ENCODE measurements at places on chromosomes 11 and 22.

DNA sequence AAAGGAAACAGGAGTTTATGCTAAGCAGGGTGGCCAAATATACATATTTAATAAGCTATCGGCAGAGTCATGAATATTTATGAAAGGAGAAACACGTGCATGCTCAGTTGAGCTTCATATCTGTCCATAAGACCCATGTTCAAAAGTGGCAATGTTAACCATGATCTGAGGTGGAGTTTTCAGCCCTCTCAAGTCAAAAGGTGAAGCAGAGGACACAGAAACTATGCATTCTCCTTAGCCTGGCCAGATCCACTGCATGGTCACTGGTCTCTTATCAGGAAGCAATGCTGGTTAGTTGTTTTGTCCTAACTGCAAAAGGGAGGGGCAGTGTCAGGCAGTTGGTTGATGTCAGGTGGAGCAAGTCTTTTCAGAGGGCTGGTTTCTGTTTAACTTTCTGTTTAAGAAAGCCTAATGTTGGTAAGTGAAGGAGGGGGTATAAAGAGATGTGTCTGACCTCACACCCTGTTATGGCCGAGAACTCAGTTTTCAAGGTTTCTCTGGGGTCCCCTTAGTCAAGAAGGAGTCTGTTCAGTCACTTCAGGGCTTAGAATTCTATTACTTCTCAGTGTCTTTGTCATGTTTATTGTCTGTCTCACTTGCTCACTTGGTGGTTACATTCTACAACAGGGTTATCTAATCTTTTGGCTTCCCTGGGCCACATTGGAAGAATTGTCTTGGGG, 5.5 kb upstream of the SELENOH start:
- H3K27me3 ChIP-seq = no peaks in the 10 kb centered on the region
- no peak for DNase-seq
- no peaks in the 10 kb centered on the region for H3K4me1 ChIP-seq
- no peak overlapping the region for H3K27ac ChIP-seq
- H3K4me3 ChIP-seq = no peak overlapping the region

DNA sequence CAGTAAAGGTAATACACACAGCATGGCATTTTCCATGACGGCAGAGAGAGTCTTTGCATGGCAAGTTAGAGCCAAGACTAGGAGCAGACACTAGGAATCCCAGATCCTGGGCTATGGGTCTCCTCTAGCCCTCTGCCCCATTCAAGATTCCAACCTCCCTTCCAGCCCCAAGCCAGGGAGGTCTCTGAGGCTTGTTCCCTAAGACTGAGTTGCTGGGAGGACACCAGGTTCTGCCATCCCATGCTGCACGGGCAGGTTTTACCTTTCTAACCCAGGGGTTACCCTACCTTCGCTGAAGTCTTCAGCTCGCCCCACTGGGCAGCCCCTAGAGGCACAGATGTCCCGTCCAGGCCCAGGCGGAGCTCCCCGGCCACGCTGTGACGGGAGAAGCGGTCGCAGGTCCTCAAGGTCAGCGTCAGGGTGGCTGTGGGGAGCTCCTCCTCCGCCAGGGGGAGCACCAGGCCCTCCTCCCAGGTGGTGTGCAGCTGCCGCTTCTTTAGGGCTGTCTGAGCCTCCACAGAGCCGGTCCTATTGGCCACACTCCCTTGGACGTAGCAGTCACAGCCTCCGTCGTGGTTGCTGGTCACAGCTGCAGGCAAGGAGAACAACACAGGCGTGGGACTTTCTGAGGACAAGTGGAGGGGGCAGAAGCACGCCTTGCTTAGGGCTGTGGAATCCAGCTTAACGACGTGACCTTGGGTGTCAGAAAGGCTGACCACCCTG, 33.8 kb downstream of the SYT13 start:
- no peaks in the 10 kb centered on the region for H3K27me3 ChIP-seq
- no peak overlapping the region for H3K27ac ChIP-seq
- no peaks in the 10 kb centered on the region for H3K36me3 ChIP-seq
- DNase-seq = peak; percentile 54
- peaks cover 9% of the 10 kb centered on the region for H3K4me1 ChIP-seq
- no peak overlapping the region for H3K4me3 ChIP-seq

- H3K27me3 ChIP-seq = no peaks in the 10 kb centered on the region
- no peak overlapping the region for H3K27ac ChIP-seq
- H3K4me1 ChIP-seq = no peaks in the 10 kb centered on the region
- peaks cover 31% of the 10 kb centered on the region for H3K36me3 ChIP-seq
- DNase-seq = no peak
Measured at GRCh38 chr22:26447584-26448329, 18.7 kb downstream of the ASPHD2 start.

GRCh38 chr11:45929486-45930030, 7.1 kb downstream of the LARGE2 start:
- peaks cover 17% of the 10 kb centered on the region for H3K27me3 ChIP-seq
- no peak for DNase-seq
- H3K27ac ChIP-seq = no peak overlapping the region
- peaks cover 73% of the 10 kb centered on the region for H3K36me3 ChIP-seq

- peaks cover 8% of the 10 kb centered on the region for H3K36me3 ChIP-seq
- no peak overlapping the region for H3K27ac ChIP-seq
- DNase-seq = no peak
- no peak overlapping the region for H3K4me3 ChIP-seq
- H3K4me1 ChIP-seq = peaks cover 20% of the 10 kb centered on the region
Measured at GRCh38 chr11:11996321-11997048, 11.9 kb downstream of the DKK3 start.

Data from mesenchymal stem cell (in vitro differentiated cells and primary cell).